Tongue (tissue), 3 donors: ENCODE measurements at places on chromosomes 1 and 21.

DNA sequence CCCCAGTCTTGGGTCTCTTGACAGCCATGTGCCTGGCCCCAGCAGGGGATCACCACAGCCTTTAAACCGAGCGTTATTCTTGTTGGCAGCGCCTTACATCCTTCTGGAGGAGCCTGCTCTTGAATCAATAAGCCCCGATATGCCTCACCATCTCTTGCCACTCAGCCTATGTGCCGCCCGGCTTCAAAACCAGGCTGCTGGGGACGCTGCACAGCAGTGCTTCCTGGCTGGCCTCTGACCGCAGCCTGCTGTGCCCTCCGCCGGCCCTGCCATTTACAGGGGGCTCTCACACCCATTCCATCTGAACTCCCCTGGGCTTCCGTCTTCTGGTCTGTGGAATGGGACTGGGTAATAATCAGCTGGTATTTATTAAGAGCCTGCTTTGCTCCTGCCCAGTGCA, 3.0 kb upstream of the PEX10 start:
- DNase-seq = no peak

DNA sequence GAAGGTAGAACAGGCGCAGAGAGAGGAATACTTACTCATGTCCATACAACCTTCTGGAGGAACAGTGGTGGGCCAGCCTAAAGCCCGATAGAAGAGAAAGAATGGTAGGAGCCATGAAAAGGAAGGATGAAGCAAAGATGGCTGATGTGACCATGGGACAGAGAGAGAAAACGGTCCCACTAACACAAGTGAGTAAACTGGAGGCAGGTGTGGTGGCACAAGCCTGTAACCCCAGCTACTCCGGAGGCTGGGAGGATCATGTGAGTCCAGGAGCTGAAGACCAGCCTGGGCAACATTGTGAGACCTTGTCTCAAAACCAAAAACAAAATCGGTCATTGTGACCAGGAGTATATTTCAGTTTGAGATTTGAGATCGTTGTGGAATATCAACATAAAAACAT, 49.4 kb downstream of the C1orf198 start:
- DNase-seq = no peak

DNA sequence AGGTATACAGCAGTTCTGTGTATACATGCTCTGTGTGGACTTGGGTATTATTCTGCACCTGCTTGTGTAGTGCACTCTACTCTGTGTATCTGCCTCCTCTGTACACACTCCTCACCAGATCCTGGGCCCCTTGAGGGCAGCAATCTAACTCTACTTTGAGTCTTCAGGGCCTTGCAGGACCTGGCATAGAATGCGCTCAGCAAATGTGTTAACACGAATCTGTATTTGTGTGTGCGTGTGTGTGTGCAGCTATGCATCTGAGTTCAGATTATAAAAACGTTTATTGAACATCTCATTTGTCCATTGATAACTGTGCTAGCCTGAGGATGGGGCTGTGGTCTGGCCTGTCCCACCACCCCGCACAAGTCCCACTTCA, 3.9 kb upstream of the MEF2D start:
- DNase-seq = no peak

- no peak for DNase-seq
Observed at GRCh38 chr1:87231703-87232367, 96.8 kb upstream of the LMO4 start.

DNA sequence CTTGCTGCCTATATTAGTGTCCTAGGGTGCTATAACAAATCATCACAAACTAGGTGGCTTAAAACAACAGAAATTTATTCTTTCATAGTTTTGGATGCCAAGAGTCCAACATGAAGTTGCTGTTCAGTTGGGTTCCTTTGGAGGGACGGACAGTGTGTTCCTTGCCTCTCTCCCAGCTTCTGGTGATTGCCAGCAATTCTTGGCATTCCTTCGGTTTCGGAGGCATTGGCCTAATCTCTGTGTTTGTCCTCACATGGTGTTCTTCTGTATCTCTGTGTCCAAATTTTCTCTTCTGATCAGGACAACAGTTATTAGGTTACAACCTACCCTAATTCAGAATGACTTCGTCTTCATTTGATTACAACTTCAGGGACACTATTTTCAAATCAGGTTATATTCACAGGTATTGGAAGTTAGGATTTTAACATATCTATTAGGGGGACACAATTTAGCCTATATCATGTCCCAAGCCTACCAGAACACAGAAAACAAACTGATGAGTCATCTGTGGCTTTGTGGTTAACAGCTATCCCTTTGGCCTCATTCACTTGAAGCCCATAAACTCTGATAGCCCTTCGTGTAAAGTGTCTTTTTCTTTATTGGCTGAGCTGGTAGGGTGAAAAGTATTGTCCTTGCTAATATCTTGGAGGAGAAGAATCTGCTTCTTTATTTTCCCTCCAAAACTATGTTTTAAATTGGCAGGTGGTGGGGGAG, 83.2 kb upstream of the PAPPA2 start:
- DNase-seq = no peak

GRCh38 chr1:68128820-68129219, 78.4 kb upstream of the DIRAS3 start:
- no peak for DNase-seq

DNA sequence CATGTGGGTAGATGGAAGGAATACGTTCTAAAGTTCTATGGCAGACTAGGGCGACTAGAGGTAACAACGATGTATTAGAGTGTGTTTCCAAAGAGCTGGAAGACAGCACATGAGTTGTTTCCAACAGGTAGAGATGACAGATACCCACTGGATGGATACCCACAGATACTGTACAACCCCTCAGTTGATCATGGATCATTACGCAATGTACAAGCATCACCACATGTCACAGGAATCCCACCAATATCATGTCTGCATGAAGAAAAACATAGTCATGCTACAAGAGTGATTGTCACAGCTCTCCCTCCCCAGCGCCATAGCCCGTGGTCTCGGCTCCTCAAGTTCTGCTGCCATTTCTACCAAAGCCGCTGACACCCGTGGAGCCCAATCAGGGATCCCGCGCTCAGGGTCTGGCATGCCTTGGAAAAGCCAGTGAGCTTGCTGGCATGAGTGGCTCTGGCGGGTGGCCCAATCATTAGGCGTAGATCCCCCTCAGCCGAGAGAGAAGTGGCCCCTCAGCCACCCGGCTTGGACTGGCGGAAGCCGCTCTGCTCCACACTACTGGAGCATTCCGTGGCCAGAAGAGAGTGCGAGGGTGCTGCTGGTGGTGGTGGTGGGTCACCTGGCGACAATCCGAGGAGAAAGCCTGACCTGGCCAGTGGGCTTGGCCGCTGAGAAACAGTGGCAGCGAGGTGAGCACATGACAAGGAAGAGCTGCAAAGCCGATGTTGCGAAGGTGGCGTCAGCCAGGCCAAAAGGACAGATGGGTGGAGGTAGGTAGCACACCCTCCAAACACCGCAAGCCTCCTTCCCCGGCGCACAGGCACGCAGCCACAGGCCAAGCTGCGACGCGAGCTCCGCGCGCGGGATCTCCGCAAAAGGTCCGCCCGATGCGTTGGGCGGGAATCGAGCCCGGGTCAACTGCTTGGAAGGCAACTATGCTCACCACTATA, 65.7 kb upstream of the FCGR2A start:
- peak; percentile 12 for DNase-seq

DNA sequence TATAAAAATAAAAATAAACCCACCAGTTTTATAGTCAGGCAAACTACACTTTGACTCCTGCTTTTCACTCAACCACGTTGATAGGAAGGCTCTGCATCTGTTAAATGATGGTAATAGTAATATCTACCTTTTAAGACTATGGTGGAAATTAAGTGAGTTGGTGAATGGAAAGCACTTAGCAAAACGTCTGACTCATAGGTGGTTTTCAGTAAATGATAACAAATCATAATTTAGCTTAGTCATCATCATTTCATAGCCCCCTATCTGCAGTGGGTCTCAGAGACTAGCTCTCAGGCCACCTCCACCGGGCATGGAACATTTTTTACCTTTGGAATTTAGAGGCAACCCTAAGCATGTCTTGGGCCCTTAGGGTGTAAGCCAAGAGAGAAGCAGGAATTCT, 160.0 kb downstream of the PDE4B start:
- no peak for DNase-seq

GRCh38 chr1:25554430-25554780, 11.0 kb downstream of the LDLRAP1 start:
- no peak for DNase-seq

DNA sequence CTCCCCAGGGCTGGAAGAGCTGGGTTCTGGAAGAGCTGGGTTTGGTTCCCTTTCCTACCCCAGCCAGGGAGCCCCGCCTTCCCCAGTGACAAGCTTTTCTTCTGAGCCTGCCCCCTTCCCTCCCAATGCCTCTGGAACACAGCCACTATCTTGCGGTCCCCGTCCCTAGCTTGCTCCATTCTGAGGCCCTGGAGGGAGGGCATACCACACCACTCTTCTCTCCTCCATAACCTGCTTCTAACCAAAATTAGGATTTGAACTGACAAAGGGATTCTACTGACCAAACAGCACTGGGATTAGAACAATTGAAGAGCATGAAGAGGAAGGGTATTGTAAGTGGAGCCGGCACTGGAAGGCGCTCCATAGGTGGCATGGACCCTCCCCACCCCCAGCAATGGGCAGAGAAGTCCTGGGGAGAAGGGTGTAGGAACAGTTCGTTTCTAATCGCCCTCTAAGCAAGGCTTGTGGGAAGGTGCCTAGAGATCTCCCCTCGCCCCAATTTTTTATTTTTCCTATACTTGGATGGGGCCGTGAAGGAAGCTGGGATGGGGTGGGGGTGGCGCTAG, 690 bp downstream of the C1orf216 start:
- peak; percentile 54 for DNase-seq

DNA sequence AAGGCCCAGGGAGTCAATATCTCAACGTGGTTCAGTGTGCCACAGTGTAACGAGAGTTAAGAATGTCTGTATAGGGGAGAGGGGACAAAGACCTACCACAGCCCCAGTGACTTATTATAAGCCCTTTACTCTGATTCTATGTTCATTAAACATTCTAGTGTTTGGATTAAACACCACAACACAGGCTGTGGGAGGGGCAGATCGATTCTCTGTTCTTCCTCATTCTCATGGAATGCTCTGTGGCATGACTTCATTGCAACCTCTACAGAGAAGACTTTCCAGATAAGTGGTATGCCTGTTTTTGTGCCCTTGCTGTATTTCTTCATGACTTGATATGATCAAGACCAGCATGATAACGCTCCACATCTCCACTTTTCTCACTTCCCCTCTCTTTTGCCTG, 39.0 kb upstream of the CD5L start:
- DNase-seq = no peak

GRCh38 chr1:58231204-58231603, 315.3 kb downstream of the OMA1 start:
- no peak for DNase-seq

DNA sequence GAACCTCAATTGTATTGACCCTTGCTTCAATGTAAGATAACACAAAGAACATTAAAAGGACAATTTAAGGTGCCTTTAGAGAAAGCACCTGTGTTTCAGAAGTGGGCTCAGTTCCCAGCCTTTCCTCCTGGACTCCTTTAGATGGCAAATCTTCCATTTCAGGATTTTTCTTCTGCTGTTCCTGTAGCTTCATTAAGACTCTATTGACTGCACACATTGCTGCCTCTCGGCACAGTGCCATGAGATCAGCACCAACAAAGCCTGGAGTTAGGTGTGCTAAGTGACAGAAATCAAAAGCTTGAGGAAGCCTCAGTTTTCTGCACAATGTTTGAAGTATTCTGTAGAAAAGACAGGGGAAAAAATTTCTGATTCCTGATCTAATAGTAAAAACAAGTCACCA, 40.6 kb downstream of the NVL start:
- no peak for DNase-seq

DNA sequence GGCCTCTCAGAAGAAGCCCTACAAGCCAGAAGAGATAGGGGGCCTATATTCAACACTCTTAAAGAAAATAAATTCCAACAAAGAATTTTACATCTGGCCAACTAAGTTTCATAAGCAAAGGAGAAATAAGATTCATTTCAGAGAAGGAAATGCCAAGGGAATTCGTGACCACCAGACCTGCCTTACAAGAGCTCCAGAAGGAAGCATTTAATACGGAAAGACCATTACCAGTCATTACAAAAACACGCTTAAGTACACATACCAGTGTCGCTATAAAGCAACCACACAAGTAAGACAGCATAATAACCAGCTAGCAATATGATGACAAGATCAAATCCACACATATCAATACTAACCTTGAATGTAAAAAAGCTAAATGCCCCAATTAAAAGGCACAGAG, 704.9 kb upstream of the CHRM3 start:
- DNase-seq = no peak

DNA sequence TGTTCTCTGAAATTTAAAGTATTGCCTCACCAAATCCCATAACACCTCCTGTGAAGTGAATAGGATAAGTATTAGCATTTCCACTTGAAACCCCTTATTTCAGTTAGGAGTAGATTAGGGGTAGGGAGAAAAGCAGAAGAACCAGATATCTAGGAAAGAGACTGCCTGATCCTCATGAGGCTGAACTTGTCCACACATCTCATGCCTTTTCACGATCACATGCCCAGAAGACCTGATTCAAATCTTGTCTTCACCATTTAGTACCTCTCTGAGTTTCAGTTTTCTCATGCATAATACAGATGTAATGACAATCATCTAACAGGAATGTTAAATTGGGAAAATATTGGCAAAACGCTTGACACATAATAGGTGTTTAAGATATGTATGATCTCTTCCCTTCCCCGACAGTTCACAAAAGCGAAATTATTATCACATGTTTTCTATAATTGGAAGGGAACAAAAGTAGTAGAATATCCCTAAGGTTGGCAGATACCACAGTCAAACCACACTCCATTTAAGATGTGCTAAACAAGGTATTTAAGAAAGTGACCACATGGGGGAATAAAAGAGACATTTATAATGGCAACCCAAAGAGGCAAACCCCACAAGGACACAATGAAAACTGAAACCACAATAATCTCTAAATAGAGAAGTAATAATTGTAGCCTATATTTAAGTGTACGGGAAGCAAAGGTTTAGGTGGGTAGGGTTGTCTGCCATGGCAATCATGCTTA, 25.2 kb downstream of the GFI1 start:
- no peak for DNase-seq

DNA sequence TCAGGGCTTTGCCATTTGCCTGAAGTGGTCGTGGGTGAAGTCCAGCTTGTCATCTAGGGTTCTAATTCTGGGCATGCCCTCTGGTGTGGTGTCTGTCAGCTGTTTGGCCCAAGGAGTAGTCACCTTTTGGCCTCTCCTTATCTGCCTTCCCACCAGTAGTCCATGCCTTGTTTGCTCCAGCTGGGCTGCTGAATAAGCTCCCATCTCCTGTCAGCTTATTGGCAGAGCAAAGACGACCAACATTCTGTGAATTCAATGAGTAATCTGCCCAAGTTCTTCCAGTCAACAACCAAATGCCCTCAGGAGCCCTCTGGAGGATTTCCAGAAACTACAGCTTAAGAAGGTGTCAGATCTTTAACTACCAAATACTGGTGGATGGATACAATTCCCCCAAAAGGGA, 7.0 kb downstream of the BCAN start:
- DNase-seq = no peak
